ENCODE measurements at places on chromosomes 16 and 17.

- DNase-seq, result peak; percentile 66
These were observed 16.2 kb downstream of the CLUH start for GRCh38 chr17:2695243-2695960.

DNA sequence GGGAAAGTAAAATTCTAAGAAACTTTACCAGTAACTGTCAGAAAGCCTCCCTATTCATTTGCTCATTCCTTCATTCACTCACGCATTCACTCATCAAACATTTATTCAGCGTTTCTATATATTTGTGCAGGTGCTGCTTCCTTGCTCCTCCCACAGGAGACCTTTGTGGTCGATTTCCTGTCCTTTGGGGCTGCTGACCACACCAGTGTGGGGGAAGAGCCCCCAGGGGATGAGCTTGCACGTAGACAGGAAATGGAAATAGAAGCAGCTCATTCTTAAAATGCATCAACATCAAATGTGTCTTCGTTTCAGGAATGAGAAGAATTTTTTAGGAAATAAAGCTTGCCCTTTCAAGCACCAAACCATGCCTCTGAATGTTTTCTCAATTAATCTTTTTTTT, 9.6 kb downstream of the PIK3R6 start:
- no peak for DNase-seq

DNA sequence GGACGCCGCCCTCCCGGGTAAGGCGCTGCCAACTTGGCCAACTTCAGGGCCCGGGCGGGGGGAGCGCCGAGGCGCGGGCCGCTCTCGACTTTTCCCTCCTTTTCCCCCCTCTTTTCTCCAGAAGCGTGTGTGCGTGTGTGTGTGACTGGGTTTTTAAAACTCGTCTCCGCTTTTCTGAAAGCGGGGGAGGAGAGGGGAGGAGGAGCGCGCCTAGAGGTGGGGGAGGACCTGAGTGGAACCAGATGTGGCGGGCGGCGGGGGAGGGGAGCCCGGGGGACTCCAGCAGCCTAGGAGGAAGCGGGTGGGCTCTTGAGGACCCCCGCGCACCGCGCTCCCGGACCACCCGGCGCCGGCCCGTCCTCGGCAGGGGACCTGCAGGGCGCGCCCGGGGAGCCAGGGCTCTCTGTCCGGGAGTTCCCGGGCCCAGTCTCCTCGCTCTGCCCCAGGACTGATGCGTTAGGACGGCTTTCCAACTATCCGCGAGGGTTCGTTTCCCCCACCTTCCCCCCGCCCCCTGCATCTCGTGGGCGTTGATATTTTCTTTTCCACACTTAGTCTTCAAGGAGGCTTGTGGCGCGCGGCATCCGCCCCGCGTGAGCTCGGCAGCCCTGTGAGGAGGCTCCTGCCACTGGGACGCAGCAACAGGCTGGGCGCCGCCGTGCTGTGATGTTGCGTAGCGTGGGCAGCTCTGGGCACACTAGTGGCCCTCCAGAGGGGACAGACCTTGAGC, 599 bp downstream of the MRC2 start:
- DNase-seq, result peak; percentile 79

- DNase-seq, result no peak
These were observed 47.9 kb downstream of the STH start for GRCh38 chr17:46046957-46047356.

- DNase-seq, result no peak
These were observed 493.1 kb downstream of the SHISA9 start for GRCh38 chr16:13394488-13394887.
